ENCODE measurements at places on chromosomes 7 and 10.

- no peak for DNase-seq
Measured at GRCh38 chr7:25835197-25835596, 316.8 kb upstream of the NFE2L3 start.

GRCh38 chr10:56537984-56538383 lies 176.9 kb upstream of the ZWINT start:
- DNase-seq, result no peak

DNA sequence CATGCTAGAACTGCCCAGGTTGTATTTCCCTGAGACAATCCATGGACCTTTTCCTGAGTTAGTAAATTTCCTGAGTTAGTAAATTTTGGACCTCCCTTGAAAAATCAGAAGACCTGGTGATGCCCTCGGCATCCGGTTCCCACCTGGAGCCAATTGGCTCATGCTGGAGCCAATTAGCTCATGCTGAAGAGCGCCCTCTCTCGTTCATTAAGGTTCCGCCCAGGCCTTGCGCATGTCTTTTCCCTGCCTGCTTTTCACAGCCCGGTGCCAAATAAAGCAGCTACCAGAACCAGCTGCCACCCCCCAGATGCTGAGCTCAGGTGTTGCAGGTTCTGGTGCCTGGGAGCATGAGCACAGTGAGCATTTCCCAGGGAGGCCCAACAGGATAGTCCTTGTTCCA lies 96.2 kb downstream of the APBB1IP start:
- peak; percentile 62 for DNase-seq

DNA sequence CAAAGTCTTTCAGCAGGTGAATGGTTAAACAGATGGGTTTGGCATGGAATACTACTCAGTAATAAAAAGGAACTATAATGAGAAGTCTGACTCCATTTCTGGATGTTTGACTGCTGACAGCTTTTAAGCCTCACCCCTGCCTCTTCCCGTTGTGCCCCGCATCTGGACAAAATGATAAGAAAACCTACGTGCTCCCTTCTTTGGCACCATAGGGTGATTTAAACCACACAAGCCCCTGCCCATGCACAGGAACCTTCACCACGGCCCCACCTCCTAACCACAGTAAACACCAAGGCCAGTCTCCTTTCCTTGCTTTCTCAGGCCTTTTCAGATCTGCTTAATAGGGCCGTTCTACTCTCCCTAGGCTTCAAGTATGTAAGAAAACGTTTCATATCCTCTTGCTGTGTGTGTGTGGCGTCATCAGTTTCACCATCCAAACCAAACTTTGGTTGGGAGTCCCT lies 47.1 kb upstream of the UBN2 start:
- no peak for DNase-seq

GRCh38 chr7:98619450-98620321 lies 2.6 kb downstream of the NPTX2 start:
- peak; percentile 34 for DNase-seq

DNA sequence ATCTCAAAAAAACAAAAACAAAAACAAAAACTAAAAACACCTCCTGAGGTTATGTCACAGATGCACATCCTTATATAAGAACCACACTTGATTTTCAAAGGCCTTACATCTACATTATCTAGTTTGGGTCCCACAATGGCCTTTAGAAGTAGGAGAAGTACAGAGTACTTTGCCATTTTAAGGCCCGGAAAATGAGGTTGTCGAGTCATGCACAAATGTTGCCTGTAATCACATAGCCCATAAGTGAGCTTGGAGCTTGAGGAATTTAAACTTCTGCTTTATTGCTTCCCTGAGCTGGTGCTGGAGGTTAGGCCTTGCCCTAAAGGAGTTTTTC lies 9.7 kb upstream of the MKRN1 start:
- no peak for DNase-seq

- no peak for DNase-seq
Measured at GRCh38 chr10:63542835-63543575, 21.8 kb downstream of the REEP3 start.

DNA sequence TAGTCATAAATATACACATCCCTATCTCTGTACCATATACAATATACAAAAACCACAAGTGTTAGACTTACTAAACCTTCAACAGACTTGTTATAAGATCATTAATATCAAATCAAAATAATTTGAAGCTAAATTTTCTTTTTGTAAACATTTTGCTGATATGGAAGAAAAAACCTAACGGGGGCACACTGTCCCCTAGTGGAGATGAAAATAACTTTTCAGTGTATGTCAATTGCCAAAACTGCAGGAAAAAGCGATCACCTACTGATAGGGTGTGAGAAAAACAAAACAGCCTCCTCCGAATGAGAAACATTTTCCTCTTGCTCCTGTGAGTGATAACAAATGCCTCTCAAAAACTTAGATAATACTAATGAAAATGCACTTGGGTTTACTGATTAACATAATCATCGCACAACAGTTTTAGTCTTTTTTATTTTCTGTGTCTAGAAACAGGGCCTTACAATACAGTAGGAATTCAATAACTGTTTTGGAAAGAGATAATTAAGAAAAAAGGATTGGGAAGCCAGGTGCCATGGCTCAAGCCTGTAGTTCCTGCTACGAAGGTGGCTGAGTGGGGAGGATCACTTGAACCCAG lies 322.7 kb downstream of the CRPPA start:
- no peak for DNase-seq

- no peak for DNase-seq
Measured at GRCh38 chr7:127791446-127792189, 139.6 kb downstream of the SND1 start.

DNA sequence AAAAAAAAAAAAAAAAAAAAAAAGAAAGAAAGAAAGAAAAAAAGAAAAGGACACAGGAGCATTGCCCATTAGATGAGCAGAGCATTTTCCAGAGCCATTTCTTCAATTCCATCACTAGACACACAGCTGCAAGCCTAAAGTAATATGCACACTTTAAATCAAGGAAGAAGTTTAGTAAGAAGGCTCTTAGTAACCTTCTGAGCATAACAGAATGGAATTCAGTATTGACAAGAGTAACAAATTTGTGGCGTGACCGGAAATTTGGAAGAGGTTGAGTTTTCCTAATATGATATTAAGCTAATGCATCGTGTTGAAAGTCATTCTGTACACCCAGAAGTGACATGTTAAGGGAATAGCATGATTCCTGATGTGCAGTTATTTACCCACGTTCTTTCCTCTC lies 35.3 kb downstream of the SMURF1 start:
- no peak for DNase-seq

DNA sequence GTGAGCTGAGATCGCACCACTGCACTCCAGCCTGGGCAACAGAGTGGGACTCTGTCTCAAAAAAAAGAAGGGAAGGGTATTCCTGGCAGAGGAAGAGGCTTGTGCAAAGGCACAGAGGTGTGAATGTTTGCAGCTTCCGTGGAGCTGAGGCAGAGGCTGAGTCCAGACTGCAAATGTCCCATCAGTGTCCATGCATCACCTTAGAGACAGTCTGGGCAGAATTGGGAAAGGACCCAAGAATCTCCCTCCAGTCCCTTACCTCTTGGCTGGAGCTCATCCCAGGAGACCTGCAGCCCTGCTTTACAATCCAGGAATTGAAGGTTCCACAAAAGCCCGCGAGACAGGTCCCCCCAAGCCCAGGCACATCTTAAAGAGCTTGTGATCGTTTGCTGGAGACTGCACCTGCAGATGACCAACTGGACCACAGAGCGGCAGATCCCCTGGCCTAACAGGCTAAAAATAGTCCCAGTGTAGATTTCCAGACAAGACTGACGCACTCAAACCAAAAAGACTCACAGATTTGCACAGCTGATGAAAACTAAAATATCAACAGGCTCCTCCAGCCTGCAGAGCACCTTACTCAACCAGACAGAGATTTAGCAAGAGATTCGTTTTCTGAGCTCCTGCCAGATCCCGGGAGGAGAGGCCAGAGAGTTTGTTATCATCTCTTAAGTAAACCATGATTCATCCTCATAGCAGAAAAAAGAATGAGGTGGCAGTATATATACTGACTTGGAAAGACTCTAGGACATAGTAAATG lies 22.9 kb upstream of the NANOS1 start:
- no peak for DNase-seq

DNA sequence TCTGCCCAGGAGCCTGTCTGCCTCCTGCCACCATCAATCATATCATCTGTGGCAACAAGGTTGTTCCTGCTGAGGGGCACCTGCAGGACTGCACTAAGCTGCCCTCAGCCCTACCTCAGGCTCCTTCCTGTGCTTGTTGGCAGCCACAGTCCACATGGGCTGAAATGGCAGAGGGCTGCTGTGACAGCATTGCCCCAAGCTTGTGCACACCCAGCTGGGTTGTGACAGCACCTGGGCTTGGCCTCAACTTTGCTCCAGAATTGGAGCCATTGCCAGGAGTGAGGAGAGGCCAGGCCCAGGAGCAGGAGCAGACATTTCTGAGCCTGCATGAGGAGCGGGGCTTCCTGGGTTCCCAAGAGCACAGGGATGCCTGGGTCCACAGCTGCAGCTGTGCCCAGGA lies 340.9 kb upstream of the CHRM2 start:
- DNase-seq, result no peak

- DNase-seq, result no peak
Measured at GRCh38 chr7:46301677-46302076, 380.6 kb upstream of the IGFBP3 start.

DNA sequence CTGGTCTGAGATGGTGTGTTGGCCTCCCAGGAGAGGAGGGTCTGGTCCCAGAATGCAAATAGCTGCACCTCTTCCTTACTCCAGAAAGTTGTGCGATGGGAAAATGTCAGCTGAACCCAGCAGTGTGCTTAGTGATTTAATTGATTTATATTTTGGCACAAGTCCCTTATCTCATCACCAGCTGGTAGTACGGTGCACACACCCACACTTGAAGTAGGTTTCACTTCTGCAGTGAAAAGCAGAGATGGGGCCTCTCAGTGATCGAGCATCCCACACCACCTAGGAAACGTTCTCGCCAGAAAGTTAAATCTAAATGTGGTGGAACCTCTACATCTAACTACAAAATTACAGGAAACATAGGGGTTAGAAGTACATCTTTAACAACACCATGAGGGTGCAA lies 80.4 kb downstream of the UBE3C start:
- DNase-seq, result no peak

DNA sequence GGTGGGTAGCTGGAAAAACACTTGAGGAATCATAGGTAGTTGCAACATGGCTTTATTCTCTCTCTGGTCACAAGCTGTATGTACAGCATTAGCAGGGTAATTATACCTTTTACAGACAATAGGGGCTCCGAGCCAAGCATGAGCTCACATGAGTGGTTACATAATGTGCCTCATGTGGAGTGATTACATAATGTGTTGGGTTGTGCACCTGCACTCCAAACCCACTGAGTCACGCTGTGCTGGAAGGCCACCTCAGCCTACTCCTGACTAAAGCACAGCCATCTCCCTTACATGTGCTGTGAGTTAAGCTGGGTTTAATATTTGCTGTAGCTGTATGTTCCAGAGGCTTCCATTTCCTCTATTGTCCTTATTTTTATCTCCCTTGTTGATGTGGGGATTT lies 348.7 kb upstream of the SEMA3C start:
- DNase-seq, result no peak

DNA sequence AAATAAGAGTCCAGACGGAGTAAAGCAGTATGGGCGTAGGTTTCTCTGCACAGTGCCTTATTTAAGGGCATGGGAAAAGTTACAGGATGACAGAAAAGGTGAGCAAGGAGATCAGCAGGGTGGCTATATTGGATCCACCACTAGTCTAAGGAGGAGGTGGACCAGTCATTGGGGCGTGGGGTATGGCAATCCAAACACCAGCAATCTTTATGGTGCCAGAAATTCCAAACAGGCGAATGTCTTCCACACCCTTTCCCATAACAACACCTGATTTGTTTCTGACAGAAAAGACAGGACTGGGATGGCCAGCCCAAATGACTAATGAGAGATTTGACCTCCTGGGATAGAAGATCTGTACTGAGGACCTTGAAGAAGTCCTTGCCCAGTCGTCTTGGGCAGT lies 181.8 kb upstream of the MBL2 start:
- DNase-seq, result no peak

DNA sequence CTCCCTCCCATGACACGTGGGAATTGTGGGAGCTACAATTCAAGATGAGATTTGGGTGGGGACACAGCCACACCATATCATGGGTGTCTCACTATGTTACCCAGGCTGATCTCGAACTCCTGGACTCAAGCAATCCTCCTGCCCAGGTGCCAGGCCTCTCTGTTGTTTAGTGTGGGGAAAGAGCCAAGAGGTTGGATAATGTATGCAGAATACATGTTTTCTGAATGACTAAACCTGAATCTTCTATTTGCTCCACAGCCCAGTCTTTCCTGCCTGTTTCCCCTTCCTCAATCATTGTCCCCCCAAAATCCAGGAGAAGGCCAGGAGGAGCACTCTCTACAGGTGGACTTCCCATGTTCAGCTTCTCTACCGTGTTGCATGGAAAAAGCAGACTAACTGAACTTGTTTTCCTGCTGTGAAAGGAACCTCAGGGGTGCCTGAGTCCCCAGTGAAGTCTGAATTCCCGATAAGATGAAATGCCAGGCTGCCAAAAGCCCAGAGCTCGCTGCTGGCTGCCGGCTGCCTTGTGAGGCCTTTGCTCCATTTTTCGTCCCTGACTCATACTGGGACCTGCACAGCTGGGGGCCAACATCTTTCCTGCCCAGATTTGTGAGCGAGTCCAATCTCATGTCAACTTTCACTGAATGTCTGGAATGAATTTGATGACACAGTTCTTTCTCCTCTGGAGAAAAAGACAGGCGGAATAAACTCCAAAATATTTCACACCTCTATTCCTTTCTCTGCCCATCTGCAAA lies 588.0 kb downstream of the CALN1 start:
- DNase-seq, result no peak

- DNase-seq, result no peak
Measured at GRCh38 chr10:33112831-33113455, 154.9 kb upstream of the ITGB1 start.

- DNase-seq, result no peak
Measured at GRCh38 chr10:60292998-60293397, 96.7 kb downstream of the ANK3 start.

- DNase-seq, result no peak
Measured at GRCh38 chr10:101452593-101452992, 98.6 kb downstream of the BTRC start.

DNA sequence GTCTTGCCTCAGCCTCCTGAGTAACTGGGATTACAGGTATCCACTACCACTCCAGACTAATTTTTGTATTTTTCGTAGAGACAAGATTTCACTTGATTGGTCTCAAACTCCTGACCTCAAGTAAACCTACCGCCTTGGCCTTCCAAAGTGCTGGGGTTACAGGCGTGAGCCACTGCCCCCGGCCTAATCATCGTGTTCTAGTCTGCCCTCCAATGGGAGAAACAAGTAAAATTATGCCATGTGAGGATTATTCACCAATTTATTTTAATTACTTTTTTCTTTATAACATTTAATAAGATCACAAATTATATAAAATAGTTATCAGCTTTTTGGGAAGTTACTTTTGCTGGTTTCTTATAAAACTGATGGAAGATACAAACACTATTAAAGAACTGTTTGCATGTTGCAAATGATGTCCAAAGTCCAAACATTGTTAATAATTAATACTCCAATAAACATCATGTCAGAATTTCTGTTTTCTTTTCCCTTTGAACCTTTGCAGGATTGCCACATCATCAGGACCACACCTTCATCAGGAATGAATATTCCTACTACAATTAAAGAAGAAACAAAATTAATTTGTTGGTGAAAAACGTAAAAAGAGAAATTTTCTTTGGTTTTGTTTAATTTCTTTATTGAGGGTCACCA lies 786 bp upstream of the AKR1C4 start:
- DNase-seq, result no peak

- DNase-seq, result no peak
Measured at GRCh38 chr10:89224739-89225443, 17.8 kb upstream of the CH25H start.

All from testis (tissue), 5 donors.